ENCODE measurements at places on chromosomes 5 and 9.

- DNase-seq, result peak; percentile 84
Observed at GRCh38 chr9:130893341-130894101, 3.1 kb downstream of the QRFP start.

DNA sequence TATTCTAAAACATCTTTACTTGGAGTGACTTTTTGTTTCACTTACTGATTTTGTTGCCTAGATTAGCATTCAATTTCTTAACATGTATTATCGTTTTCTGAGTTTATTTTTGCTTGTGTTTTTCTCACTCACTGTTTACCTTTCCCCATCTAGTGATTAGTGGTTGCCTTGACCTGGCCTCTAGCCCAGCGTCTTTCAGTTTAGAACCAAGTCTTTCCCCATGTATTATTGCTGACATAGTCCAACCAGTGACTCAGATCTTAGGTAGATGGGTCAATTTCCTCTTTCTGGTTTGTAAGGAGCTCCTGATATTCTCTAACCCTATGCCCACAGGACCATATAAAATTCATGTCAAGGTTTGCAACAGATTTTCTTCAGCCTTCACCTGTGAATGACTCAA lies 135.5 kb downstream of the PRR16 start:
- DNase-seq, result no peak

- no peak for DNase-seq
Observed at GRCh38 chr5:57348376-57349140, 134.1 kb downstream of the ACTBL2 start.

GRCh38 chr5:164002214-164002613 lies 496.8 kb downstream of the MAT2B start:
- no peak for DNase-seq

DNA sequence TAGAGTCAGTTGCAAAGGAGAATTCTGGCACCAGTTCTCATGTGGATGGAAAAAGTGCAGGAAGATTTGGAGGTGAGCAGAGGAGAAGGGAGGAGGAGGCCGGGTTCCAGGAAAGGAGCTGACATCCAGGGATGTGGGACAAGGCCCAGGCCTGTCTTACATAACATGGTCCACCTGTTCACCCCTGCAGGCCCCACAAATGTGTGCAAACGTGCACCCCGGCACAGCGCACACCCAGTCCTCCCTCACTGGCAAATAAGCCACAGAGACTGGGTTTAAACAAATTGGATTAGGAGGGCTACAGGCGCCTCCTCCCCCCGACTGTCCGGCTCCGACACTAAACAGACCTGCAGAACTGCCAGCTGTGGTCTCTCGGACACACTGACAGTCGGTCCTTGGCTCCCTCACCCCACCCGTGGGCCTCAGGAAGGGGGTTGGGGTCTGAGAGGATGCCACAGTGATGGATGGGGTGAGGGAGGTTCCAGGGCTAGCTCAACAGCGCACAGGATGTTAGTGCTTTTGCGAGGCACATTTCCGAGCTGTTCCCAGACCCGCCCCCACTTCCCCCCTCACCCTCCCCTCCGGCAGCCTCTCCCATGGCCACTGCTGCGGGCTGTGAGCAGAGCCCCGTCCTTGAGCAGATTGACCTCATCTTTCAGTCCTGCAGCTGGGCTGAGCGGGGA lies 43.4 kb upstream of the IL17B start:
- DNase-seq, result peak; percentile 90

GRCh38 chr5:119379096-119379495 lies 23.3 kb downstream of the TNFAIP8 start:
- DNase-seq, result no peak

- no peak for DNase-seq
Observed at GRCh38 chr9:126449725-126450667, 123.4 kb downstream of the MVB12B start.

DNA sequence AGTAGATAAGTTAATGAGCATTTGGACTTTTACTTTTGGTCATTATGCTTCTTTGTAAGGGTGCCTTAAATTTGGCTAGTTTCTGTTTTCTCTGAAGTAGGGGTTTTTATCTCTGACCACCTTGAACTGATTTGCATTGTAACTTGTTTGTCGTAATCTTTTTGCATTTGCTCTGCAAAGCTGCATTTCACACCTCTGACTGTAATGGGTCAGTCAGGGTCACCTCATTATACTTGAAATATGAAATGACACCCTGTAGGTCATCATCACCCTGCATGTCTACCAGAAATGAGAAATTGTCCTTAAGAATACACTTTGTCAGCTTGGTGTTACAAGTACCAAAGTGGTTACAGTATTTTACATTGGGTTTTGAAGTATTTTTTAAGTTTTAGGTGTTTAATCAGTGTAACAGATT lies 74.0 kb downstream of the KCNN2 start:
- no peak for DNase-seq

DNA sequence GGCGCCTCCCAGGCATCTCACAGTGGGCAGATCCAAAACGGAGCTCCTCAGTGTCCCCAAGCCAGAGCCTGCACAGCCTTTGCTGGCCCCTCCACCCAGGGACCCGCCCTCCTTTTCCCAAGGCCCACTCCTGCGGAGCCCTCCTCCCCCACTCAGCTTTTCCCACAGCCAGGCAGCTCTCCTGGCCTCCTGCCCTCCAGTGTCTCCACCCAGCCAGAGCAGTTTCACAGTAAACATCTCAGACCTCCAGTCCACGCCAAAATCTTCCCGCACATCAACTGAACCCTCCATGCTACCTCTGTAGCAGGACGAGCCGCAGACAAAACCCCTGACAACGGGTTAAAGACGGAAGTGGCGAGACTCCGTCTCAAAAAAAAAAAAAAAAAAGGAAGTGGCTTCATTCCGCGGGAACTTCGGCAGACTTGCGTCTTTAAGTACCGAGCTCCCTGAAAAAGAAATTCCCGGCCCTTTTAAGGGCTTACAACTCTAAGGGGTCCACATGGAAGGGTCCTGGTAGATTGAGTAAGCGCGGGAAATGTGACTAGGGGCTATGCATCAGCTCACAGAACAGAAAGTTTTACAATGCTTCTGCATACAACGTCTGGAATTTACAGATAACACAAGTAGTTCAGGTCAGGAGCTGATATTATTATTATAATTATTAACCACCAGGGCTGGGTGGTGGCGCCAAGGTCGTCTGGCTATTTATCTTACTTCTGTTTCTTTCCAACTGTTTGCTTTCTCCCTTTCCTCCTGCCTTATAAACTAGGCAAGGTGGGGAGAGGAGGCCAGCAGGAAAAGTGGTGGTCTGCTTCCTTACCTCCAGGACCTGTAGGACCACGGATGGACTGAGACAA lies 11.4 kb upstream of the GRIN1 start:
- no peak for DNase-seq

- DNase-seq, result no peak
Observed at GRCh38 chr5:72498284-72498683, 8.9 kb downstream of the ZNF366 start.

DNA sequence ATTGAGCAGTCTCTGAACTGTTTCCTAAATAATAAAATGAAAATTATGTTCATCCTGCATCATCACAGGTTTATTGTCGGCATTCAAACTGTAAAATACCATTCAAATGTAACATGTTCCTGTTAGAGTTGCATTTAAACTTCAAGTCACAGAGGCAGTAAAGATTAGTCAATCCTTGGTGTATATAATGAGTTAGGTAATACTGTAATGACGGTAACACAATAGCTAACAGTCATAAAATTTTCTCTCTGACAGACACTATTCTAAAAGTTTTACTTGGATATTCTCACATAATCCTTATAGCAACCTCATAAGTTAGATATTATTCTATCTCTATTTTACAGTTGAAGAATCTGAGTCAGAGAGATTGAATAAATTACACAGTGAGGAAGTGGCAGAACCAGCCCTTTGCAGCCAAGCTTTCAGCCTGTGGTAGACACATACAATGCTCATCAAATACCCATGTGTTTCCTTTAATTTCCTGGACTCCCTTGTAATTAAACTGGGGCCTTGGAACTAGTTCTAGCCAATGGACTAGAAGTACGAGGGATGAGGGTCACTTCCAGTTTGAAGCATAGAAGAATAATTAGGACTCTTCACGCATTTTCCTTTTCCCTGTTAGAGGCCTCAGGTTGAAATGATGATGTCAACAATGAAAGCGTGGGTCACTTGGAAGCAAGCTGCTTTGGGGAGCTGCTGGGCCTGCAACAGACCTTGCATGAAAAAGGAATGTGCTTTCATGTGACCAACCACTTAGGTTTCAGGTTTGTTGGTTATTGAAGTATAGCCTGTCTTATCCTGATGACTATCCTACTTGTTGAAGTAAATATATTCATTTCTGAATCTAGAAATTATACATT lies 12.3 kb upstream of the CAST start:
- no peak for DNase-seq

GRCh38 chr9:137676998-137677397 lies 58.2 kb downstream of the EHMT1 start:
- DNase-seq, result no peak

- no peak for DNase-seq
Observed at GRCh38 chr9:130345009-130345896, 79.7 kb downstream of the HMCN2 start.

DNA sequence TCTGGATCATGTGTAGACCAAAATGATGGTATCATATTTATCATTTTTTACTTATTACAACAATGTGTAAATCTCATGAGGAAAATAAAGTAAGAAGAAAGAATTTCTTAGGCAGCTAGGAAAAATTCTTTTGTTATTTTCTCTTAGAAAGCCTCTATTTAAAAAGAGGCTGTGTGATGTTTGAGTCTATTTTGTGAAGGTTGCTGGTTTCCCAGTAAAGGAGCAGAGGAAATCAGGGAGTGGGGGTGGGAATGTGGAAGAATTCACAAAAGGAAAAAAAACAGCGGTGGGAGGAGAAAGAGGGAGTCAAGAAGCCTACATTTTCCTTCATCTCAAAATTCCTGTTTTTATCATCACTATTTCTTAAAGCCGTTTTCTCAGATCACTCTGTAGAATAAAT lies 20.1 kb downstream of the PTCH1 start:
- no peak for DNase-seq

DNA sequence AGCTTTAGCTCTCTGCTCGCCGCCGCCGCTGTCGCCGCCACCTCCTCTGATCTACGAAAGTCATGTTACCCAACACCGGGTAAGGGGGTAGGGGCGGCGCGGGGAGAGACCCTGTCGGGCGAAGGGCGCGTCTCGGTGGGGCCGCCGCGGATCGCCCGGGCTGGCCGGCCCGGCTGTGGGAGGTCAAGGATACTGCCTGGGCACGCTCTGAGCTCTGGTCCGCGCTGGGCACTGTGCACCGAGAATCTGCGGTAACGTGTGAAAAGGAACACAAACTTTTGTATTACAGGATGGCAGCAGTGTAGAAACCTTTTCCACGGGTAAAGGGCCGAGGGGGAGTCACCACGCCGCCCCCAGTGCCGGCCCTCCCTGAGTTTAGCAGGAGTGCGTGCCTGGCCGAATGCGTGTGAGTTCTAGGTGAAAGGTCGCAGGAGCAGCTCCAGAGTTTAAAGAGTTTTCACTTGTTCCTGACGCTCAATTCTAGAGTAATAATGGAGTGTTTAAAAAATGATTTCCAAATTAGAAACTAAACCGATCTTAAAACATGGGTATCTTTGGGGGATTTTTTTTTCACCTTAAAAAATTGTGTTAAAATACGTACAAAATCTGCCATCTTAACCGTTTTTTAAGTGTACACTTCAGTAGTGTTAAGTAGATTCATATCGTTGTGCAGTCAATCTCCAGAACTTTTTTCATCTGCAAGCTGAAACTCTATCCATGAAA lies at the start of gene HSDL2:
Gene HSDL2 (plus strand): TSS at position 7 of the 723 bp plus-strand sequence. CDS start 56 bp downstream, at position 63.
- peak; percentile 84 for DNase-seq

GRCh38 chr5:54988817-54989216 lies 3.4 kb upstream of the ESM1 start:
- DNase-seq, result no peak

- no peak for DNase-seq
Observed at GRCh38 chr9:14238518-14238917, 75.4 kb downstream of the NFIB start.

GRCh38 chr9:137136261-137136880 lies 2.6 kb upstream of the GRIN1 start:
- no peak for DNase-seq

DNA sequence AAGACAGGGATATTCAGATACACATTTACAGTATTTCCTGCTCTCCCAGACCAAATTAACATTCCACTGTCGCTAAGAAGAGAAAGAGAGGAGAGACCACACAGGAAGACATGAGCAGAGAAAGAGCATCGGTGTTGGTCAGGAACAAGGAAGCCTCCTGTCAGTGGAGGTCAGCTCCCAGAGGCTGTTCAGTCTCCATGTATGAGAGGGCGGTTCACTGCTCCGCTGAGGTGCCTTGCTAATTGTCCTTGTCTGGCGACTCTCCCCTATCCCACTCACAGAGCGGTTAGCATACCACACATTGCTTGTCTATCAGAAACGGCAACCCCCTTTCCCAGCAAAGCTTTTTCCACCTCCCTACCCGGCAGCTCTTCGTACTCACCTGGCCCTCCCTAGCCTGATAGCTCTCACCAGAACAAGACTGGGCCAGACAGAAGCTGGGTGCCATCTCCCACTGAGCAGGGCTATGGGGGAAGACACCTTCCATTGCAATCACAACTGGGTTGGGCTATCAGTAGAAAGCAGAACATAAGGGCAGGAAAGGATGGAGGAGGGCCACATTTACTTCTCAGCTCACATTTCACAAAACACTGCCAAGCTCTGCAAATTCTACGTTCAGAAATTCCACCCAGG lies 58.6 kb upstream of the LMNB1 start:
- DNase-seq, result no peak

- DNase-seq, result no peak
Observed at GRCh38 chr5:124895236-124895635, 148.8 kb upstream of the ZNF608 start.

- no peak for DNase-seq
Observed at GRCh38 chr9:118023644-118024043, 319.4 kb downstream of the TLR4 start.
